ENCODE measurements at places on chromosomes 4 and X. TPM values are rescaled to one million over a fixed set of nuclear protein-coding genes. Genes with fewer than 3 reads are reported as not detected.

The MND1 gene
- total RNA-seq, result 9.5 TPM

The AVPR2 gene
- total RNA-seq, result not detected

The DCAF4L1 gene
- total RNA-seq, result 0.23 TPM

The FHIP1A gene
- 2.1 TPM for total RNA-seq

The NAAA gene
- 16.6 TPM for total RNA-seq

The ZFYVE28 gene
- 5.8 TPM for total RNA-seq

The GYG2 gene
- 17.8 TPM for total RNA-seq

The UNC5C gene
- total RNA-seq, result 18.9 TPM

The CRMP1 gene
- total RNA-seq, result 489 TPM

The PHKA1 gene
- 5.1 TPM for total RNA-seq

The SPCS3 gene
- total RNA-seq, result 140 TPM

The MAMLD1 gene
- total RNA-seq, result 4.2 TPM

The FAM184B gene
- 9.0 TPM for total RNA-seq

The PCDH18 gene
- total RNA-seq, result 34.4 TPM

The NEXMIF gene
- total RNA-seq, result 60.9 TPM

The LRAT gene
- 3.0 TPM for total RNA-seq
